CD4-positive, alpha-beta T cell treated with Interleukin-4 for 1 hour (primary cell): ENCODE measurements at places on chromosomes 11 and 22.

DNA sequence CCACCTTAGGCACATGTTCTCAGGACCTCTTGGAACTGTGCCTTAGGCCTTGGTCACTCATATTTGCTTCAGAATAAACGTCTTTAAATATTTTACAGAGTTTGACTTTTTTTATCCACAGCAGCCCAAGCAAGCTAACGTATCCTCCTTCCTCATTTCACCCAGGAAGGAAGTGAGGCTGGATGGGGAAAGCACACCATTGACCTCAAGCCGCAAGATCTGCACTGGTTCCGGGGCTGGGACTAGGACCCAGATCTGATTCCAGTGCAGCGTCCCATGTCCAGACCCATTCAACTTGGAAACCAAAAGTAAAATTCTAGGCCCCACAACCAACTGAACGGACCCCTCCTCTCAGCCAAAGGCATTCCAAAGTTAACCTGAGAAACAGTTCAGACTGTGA, 2.4 kb upstream of the LGALS12 start:
- no peak for DNase-seq

GRCh38 chr11:58924230-58924629, 15.1 kb upstream of the GLYATL1 start:
- DNase-seq, result no peak

GRCh38 chr11:67345247-67345919, 8.0 kb downstream of the POLD4 start:
- DNase-seq, result no peak

DNA sequence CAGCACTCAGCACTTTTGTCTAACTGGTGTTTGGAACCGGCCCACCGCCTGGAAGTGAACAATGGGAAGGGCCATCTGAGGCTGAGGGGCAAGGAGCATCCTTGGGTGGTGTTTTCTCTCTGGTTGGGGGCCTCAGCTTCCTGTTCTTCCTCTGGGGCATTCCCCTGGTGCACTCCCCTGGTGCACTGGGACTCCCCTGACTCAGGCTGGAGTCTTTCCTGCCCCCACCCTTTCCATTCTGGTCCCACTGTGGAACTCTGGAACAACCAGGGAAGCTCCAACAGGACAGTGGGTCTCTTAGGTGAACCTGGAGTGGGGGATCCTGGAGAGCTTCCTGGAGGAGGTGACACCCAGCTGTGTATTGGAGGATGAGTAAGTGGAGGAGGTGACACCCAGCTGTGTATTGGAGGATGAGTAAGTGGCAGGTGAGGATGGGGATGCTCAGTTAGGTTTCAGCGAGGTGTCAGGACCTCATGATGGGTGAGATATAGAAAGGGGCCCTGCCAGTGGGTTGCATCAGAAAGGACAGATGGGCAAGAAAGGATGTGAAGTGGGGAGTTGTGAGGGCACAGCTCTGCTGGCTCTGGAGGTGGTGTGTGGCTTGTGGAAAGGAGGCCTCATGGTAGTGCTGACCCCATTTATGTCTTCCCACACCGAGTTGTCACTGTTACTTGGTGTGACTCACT, 132.1 kb downstream of the OSBP2 start:
- no peak for DNase-seq

DNA sequence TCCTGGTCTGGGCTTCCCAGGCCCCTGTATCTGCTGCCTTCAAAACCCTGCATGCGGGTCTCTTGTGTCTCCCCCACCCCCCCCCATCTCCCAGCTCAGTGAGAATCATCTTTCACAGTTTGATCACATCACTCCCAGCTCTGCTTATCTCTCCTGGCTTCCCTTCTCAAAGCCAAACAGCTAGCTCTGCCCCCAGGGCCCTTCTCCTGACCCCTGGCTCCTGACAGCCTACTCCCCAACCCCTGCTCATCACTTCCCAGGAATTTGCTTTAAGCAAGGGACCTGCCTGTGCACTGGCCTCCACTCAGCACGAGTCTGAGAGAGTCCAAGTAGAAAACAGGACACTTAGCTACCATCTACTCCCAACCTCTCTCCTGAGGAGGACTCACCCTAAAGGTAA, 342.7 kb downstream of the TENM4 start:
- DNase-seq, result no peak

- no peak for DNase-seq
Measured at GRCh38 chr22:46063846-46064227, 86.5 kb upstream of the PPARA start.

DNA sequence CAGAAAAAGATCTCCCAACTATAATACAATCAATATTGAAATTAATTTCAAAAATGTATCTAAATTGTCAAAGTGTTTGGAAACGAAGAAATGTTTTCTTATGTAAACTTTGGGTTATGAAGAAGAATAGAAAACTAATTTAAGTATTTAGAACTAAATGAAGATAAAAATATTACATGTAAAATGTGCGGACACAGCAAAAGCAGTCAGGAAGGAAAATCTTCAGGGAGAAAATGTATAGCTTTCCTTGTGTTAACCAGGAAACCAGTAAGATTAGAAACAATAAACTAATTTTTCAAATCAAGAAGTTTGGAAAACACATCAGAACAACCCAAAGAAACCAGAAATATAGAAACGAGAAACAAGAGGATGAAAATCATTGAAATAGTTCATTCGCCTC, 466.5 kb downstream of the BRD1 start:
- no peak for DNase-seq

DNA sequence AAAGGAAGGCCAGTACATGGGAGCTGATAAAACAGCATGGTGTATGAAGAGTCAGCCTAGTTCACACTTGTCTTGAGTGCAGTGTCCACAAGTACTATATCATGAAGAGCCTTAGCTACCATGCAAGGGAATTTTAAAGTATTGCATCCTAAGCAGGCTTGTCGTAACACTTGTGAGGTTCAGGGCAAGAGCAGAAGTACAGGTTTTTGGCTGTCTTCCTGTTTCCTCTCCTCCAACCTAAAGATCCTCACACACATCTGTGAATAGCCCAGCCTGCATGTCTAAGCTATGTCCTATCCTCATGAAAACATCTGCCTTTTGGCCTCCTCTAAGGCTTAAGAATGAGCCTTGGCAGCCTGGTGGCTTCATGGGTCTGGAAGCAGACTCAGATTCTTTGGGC, 34.6 kb upstream of the TMEM123 start:
- DNase-seq, result no peak

DNA sequence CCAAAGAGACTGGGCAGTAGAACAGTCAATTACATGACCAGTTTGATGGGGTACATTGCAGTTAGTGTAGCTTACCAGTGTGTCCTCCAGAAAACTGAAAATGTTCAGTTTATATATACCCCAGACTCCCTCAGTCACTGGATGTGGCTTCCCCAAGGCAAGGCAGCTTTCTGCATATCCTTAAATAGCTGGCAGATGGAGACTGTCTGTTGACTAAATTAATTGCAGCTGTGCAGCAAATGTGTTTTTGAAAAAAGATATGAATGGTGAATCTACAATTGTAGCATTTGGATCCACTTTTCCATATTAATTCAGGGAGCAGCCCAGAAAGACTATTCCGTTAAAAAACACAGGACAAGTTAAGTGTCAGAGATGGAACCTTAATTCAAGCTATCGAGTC, 565.1 kb upstream of the CCDC179 start:
- no peak for DNase-seq

GRCh38 chr11:102705626-102706025, at the start of gene MMP27:
TSS of gene MMP27 (minus strand) at chr11:102705769. CDS start at chr11:102705714, 55 bp downstream.
- no peak for DNase-seq

DNA sequence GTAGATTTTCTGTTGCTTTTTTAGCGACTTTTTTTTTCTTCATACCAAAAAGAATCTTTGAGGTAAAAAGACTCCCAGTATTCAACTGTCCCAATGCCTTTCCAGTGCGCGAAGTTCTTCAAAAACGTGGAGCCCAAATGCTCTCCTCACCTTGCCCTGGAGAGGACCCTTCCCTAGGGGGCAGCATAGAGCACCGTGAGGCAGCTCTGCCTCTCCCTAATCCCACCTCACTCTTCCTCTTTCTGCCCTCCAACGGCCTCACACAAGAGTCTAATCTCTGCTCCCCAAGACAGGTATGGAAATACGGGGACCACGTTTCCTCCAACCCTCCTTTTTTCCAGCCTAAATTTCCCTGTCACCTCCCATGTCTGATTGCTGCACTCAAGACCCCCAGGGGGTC, 117.5 kb upstream of the ALX4 start:
- no peak for DNase-seq

GRCh38 chr11:105000167-105000566, 22.8 kb downstream of the CASP5 start:
- no peak for DNase-seq

- DNase-seq, result no peak
Measured at GRCh38 chr22:48691431-48691851, 1136.2 kb downstream of the BRD1 start.

DNA sequence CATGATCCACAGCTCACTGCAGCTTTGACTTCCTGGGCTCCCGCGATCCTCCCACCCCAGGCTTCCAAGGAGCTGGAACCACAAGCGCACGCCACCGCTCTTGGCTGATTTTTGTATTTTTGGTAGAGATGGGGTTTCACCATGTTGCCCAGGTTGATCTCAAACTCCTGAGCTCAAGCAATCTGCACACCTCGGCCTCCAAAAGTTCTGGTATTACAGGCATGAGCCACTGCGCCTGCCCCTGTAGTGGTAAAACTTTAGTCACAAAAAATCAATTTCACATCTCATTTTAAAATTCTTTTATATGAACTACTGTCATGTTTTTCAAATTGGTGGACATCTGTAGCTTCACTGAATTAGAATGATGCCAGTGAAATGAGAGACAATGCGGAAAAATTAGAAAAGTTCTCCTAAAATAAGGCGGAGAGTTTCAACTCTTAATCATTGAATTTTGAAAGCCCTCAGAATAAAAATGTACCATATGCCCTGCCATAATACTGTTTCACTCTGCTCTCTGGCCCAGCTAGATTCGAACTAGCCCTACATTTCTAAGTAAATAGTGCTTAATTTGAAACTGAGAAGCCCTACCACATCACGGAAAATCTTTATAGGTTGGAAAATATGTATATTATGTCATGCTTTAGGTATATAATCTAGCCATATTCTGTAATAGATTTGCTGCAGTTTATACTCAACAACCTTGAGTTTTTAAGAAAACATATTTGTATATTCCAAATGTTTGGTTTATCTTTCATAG, 78.7 kb downstream of the HORMAD2 start:
- DNase-seq, result no peak

GRCh38 chr11:15651816-15652215, 537.1 kb downstream of the INSC start:
- no peak for DNase-seq

DNA sequence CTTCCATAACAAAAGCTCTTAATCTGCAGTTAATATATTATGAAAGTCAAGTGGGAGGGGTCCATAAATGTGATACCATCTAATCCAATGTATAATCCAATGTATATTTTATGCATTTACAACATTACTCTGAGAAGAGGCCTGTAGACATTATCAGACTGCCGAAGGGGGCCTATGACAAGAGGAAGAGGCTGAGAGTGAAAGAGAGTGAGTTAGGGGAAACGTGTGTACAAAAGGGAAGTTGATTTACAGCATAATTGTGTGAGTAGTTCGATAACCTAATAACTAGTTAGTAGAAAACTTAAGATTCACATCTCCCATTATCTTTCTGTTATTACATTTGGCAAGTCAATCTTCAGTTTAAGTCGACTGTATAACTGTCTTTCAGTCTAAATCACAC, 86.6 kb downstream of the DDX10 start:
- DNase-seq, result no peak

DNA sequence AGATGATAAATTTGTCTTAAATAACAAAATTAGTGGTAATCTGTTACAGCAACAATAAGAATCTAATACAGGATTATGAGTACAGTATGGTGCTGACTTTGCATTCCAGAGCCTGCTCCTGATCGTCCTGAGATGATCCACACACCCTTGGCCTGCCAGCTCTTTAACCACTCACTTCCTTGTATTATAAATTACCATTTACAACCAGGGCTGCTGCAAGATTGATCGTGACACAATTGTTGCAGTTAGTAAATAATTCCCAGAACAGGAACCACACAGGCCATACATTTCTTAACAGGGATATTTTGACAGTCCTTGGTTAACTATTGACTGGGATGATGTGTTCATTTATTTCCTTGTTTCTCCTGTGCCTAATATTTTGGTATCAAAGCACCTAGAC, 3.8 kb upstream of the CBLIF start:
- no peak for DNase-seq

DNA sequence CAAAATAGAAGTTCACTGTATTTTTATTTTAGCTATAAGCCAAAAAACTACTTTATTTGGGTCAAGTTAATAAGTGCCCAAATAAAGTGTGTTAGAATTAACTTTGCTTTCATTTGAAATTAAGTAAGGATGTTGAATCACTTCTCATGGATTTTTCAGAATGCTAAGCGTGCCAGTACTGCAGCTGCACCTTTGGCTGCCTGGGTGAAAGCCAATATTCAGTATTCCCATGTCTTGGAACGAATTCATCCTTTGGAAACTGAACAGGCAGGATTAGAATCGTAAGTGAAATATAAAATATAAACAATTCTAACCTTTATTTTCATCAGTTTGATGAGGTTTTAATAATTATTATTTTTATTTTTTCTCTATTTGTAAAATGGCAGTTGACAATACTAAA, 113.6 kb downstream of the DYNC2H1 start:
- DNase-seq, result no peak

GRCh38 chr11:118168751-118169150, 7.7 kb downstream of the SCN2B start:
- no peak for DNase-seq

- DNase-seq, result no peak
Measured at GRCh38 chr22:17257121-17258001, 38.1 kb upstream of the ADA2 start.

GRCh38 chr11:71787098-71787823, 45.7 kb upstream of the DEFB108B start:
- DNase-seq, result peak; percentile 96

DNA sequence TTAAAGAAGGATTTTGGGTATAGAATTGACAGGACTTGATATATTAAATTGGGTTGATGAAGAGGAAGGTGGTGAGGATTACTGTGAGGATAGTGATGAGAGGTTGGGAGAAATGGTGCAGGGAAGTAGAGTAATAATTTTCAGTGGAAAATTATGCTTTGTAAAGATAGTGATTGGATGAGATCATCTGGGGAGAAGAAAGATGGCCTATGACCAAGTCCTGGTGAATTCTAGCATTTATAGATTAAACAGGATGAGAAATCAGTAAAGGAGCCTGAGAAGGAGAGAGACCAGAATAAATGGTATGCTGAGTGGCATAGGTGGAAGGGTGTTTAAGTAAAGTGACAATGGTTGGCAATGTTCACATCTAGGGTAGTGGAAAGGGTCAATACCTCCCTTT, 15.0 kb downstream of the IPO7 start:
- DNase-seq, result no peak
